Stimulated activated CD4-positive, alpha-beta T cell treated with anti-CD3 and anti-CD28 coated beads, Interleukin-1b, Interleukin-23, amount 100 ng/mL, for 1 hour (primary cell): ENCODE measurements at places on chromosomes 6 and 20.

- no peak for DNase-seq
Measured at GRCh38 chr6:90469906-90470305, 117.0 kb downstream of the MAP3K7 start.

- no peak for DNase-seq
Measured at GRCh38 chr6:42007286-42008137, 42.8 kb upstream of the TAF8 start.

- no peak for DNase-seq
Measured at GRCh38 chr20:3696200-3696599, 14.4 kb upstream of the ADAM33 start.

- no peak for DNase-seq
Measured at GRCh38 chr6:110233770-110234374, 53.6 kb downstream of the CDC40 start.

DNA sequence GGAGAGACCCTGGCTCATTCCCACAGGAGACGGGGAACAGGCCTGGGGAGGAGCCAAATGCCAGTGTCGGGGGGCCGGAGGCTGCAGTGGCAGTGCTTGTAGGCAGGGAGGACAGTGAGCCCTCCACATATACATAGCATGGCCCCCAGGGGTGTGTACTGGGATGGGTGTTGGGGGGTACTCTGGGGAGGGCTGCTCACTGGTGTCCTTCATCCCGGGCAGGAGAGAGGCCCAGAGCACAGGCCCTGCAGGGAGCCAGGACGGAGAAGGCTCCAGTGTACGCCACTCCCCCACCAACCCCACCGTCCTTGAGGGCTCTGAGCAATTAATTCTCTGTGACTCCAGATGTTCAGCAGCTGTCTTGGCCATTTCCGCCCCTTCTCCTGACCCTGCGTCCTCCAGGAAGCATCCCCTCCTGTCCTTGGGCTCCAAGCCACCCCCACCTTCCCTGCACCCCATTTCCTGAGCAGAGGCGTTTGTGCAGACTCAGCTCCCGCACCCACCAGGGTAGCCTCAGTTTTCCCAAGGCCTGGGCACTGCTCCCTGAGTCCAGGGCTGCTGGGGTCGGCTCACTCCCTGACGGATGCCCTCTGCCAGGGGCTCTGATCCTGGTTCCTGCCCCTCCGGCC lies 3.4 kb upstream of the ABHD16B start:
- no peak for DNase-seq

DNA sequence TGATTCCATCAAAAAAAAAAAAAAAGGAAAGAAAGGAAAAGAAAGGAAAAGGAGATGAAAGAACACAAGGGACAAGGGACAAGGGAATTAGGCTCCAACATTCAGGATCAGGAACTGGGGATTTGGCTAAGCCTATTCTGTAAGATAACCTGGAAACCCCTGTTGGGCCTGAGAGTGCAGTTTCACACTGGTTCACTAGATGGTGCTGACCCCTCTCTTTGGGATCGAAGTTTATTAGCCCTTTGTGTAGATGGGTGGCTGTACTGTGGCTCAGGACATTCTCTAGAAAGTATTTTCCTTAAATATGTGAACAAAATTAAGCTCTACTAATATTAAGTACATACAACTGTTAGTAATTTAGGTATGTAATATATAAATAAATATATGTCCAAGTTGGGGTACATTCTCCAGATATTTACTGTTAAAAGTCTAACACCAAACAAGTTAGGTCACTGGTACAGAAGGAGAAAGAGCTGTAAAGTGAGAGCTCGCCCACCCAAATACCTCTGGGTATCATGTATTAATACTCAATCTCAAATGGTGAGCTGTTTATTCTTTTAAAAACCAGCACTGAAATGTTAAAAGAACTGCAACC lies 6.3 kb downstream of the OR2A4 start:
- no peak for DNase-seq

- DNase-seq, result no peak
Measured at GRCh38 chr20:49583669-49584417, 15.9 kb upstream of the PTGIS start.

DNA sequence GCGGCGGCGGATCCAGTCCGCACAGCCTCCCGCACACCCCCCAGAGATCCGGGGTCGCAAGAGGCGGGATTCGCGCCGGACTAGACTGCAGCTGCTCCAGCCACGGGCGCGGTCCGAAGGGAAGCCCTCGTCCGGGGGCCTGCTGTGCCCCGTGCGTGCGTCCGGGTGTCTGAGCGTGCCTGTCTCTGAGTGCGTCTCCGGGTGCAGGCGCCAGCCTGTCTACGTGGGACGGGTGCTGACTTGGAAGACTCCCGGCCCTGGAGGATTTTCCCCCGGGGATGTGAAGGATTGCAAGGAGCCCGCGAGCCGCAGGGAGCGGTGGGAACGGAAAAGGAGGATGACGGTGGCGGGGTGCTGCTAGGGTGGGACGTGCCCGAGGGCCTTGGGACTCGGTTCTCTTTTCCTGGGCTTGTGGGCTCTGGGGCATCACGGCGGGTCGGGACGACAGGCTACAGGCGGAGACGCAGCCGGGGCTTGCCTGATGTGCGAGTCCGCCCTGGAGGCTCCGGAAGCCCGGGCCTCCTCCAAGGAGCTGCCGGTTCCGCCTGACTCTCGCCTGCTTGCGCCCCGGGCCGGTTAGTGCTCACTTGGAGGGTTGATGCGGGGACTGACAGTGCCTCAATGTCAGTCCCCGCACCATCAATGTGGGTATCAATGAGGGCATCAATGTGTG lies 5.7 kb downstream of the MAFB start:
- no peak for DNase-seq

DNA sequence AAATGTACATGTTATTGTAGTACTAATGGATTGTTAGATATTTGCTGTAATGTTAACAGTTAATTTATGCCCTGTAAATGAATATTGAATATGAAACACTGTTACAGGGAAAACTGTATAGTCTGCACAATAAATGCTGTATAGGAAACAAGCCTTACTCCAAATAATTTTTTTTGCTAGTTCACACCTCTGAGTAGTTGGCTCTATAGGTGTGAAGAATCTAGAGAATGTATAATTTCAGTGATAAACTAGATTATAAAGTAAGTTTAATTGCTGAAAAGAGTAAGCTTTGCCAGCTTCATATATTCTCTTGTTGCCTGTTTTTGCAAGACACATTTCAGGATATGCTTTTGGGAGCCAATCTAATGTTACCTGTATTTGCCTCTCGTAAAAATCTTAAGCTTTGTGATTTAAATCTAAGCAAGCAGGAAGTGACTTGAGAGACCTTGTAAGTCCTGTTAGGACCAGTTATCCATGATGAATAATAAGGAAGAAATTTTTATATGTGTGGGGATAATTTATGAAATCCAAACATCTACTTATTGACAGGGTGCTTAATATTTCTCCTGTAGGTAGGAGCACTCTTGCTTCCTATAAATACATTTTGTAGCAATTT lies 232.4 kb downstream of the ZFAND3 start:
- no peak for DNase-seq

DNA sequence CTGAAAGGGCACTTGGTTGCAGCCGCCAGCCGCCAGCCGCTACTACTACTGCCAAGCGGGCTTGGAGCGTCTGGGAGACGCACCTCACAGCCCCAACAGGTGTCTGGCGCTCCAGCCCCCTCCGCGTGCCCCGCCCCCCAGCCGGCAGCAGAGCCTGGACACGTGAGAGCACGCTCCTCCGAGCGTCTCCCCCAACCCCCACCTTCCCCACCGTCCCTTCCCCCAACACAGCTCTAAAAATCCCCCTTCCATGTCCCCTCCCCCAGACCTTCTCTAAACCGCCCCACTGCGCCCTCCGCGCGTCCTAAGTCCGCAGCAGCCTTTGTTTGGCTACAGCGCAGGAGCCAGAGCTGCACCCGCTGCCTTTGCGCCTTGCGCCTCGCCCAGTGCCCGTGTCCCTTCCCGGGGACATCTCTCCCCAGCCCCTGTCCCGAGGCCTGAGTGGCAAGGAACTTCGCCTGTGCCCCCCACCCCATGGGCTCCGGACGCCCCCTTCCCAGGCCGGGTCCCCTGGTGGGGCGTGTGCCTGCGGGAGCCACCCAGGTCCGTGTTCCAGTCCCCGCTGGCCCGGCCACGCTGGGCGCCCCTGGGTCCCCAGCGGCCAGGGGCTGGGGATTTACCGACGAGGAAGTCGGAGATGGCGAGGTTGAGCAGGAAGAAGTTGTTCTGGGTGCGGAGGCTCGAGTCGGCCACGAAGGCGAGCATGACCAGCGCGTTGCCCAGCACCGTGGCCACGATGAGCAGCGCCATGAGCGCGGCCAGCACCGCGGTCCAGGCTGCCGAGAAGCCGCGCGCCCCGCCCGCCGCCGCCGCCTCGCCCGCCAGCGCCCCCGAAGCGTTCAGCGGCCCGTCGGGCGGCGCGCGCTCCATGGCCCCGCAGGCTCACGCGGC lies 732 bp downstream of the HRH3 start:
- no peak for DNase-seq

DNA sequence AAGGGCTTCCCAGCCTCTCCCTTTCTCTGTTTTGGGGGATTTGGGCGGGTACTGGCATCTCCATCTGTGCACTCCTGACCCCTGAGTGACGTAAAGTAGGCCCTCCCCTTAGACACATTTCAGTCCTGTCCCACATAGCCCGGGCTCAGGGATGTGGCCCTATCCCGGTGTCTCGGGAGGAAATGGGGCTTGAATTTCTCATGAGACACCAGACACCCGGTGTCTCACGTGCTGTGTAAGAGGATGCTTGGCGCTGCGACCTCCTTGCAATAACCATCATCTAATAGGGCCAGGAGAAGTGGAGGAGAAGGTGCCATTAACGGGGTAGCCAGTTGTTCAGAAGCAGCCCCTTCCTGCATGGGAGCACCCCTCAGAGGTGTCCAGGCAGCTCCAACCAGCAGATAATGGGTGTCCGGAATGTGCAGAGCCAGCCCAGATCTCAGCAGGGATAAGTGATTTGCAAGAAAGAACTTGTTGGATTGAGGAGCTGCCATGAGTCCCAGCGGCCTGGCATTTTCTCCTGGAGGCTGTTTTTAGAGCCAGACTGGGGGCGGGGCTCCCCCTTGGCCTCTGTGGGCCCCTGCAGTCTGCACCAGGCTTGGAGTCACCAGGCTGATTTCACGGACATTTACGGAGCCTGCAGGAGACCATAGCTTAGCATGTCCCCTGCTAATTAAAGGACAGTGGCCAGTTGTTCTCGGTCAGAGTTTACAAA lies 372.0 kb downstream of the PREX1 start:
- no peak for DNase-seq

DNA sequence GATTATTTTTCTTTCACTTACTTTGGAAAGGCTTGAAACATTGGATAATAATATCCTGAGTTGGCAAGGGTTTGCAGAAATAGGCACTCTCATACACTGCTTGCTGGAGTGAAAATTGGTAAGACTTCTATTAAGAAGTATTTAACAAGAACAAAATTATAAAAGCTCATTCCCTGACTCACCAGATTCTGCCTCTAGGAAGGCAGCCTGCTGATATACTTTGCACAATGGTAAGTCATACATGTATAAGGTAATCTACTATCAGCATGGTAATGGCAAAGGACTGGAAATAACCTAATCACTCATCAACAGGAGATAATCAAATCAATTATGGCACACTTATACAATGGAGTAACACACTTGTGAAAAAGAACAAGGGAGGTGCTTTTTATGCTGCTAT lies 85.8 kb downstream of the PLCG1 start:
- no peak for DNase-seq

DNA sequence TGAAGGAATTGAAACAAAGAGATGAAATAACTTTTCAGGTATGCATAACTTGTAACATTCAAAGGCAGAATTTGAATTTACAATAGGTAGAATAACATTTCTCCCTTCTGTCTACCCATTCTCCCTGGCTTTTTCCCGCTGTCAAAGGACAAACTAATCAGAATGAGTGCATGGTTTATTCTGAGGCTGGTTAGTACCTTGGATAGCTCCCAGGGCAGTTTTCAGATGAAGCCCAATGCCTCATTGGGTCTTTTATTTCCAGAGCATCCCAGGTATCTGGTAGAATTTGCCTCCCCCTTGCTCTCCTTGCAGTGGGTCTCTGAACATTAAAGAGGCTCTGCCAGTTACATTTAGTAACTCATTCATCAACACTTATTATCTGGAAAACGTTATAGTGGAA lies 665.5 kb downstream of the BCKDHB start:
- DNase-seq, result no peak

DNA sequence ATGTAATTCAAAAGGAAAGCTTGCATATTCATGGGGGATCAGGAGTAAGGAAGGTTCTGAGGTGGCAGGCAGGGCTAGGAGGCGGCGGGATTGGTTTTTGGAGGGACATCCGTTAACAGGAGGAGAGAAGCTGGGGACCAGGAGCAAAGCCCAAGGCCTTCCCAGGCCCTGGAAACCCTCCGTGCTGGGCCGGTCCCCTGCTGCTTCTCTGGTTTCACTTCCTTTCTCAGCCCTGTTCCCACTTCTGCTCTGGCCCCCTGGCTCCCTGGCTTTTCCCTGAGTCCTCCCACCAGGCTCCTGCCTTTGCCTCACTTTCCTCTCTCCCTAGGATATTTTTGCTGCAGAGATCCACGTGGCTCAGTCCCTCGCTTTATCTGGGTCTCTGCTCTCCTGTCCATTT lies 26.4 kb upstream of the SALL4 start:
- no peak for DNase-seq

DNA sequence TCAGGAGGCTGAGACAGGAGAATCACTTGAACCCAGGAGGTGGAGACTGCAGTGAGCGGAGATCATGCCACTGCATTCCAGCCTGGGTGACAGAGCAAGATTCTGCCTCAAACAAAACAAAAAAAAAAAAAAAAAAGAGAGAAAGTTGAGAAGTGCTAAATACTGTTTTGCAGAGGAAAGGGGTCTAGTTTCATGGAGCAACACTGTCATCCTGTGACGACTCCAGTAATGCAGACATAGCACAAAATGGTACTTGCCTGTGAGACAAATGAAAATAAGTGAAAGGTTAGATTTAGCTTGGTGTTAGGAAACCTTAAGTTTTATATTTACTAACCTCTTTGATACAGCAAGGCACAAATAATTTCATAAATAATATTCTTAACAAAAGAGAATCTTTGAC lies 29.7 kb downstream of the CEP162 start:
- no peak for DNase-seq

- DNase-seq, result no peak
Measured at GRCh38 chr6:50819904-50820868, 1.5 kb downstream of the TFAP2B start.

DNA sequence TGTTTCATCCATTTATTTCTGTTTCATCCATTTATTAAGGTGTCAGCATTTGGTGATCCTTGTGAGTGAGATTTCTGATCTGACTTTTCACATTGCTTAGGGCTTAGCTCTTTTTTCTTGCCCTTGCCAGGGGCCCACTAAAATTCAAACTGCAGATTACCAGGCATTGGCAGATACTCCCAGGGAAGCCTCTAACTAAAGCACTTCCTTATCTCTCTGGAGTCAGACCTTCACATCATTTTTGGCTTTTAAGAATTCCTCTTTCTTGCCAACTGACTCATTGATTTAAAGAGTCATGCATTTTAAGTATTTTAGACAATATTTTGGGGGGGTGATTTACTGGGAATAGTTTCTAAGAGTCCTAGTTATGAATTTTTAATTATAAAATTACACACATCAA lies 2.6 kb upstream of the WFDC8 start:
- no peak for DNase-seq

DNA sequence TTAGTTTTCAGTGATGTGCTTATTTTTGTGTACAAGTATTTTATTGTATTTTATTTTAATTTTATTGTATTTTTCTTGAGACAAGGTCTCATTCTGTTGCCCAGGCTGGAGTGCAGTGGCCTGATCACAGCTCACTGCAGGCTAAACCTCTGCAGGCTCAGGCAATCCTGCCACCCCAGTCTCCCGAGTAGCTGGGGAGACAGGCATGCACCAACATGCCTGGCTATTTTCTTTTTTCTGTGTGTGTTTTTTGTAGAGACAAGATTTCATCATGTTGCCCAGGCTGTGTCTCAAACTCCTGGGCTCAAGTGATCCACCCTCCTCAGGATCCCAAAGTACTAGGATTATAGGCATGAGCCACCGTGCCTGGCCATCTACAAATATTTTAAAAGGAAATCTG lies 146.3 kb downstream of the MANEA start:
- no peak for DNase-seq
